Stimulated activated CD4-positive, alpha-beta T cell treated with anti-CD3 and anti-CD28 coated beads, Interleukin-4, amount 100 ng/mL, for 1 hour (primary cell): ENCODE measurements at places on chromosomes 4 and X.

- no peak for DNase-seq
These were observed 47.5 kb upstream of the BCOR start for GRCh38 chrX:40145001-40145922.

DNA sequence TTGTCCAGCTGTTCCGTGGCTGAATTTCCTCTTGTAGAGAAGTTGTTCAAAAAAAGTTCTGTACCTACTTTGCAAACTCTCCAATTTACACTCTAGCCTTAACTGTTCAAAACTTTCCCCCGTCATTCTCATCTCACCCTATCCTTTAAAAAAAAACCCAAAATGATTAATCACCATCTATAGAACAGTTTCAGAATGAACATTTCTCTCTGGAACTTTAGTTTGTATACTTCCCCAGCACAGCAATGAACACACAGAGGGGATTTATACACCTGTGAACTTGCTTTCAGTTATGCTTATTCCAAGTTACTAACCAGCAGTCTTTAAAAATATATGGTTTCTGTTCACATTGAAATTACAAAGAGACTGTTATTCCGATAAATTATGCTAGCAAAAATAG, 1.2 kb downstream of the GEMIN8 start:
- DNase-seq = no peak

GRCh38 chrX:125895518-125895917, 270.6 kb downstream of the DCAF12L2 start:
- DNase-seq = no peak

DNA sequence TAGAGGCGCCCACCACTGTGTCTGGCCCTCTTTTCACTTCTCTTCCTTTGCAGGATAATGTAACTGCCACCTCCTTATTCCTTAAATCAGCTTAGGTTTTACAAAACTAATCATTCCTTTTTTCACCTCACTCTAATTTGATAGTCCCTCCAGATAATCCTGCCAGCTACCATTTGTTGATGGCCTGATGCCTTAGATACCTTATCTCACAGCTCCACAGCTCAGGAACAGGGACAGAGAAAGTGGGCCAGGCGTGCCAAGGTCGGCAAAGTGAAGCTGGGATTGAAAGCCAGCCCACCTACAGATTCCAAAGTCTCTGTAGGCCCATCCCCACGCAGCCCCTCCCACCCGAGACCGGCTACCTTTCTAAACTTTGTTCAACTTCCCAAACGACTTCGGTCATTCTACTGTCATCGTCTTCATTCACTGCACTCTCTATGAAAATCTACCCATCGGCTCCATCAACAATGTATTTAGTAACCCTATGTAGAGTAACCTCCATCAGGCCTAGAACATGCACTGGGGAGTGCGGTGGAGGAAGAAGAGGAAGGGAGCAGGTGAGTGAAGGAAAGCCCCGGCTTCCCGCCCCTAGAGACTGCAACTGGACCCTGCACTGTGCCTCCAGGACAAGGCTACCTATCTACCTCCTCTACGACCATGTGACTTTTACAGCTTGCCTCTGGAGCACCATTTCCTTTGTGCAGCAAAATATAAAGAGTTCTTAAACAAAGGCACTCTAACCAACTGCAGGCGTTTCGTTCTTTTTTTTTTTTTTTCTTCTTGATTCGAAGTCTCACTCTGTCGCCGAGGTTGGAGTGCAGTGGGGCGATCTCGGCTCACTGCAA, 1.5 kb downstream of the CASP6 start:
- no peak for DNase-seq

GRCh38 chr4:33802578-33802977, 2441.7 kb downstream of the ARAP2 start:
- no peak for DNase-seq

- DNase-seq = no peak
These were observed 109.4 kb downstream of the GPR143 start for GRCh38 chrX:9656277-9656676.
